ENCODE measurements at places on chromosomes 7 and 10.

- no peak for DNase-seq
These were observed 593.4 kb upstream of the GHITM start for GRCh38 chr10:83545901-83546391.

GRCh38 chr10:51926337-51926736 is 226.9 kb upstream of the CSTF2T start:
- DNase-seq = no peak

DNA sequence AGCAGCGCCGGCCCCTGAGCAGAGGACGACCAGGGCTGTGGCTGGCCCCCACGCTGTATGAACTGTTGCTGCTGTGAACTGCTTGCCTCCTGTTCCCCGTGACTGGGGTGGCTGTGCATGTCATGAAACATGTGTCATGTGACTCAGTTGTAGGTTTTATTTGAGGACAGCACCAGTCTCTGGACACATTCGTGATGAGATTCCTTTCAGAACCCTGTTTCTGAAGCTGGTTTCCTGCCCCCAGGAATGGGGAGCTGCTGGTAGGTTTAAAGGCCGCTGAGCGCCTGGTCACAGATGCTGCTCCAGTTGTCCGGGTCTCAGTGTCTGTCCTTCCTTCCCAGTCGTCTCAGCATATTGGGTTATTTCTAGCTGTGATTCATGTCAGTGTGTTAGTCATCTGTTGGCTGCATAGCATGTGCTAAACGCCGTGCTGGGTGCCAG is 79.1 kb upstream of the PPIF start:
- DNase-seq = no peak

DNA sequence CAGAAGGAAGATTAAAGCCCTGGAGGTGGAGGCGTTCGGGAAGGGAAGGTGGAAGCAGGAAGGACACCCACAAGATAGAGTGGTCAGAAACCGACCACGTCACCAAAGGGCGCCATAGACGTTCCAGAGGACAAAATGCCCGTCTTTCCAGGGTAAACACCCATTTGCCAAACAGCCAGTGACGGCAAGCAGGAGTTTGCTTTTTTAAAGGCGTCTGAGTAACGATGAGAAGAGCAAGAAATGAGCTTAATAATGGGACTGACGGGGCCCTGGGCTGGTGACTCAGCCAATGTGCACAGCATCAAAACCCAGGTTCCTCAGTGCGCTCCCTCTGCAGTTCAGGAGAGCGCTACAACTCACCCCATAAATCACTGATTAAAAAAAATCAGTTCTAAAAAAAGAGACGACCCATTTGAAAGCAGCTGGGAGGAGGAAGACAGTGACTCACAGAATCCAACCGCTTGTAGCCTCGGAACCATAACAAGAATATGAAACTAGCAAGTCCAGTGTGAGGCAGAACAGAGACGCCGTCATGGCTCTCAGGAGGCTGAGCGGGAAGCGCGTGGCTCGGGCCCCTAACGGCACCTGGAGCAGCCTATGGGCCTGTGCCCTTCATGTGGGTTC is 5.9 kb downstream of the DIP2C start:
- no peak for DNase-seq

- no peak for DNase-seq
These were observed 341.3 kb upstream of the SEMA3C start for GRCh38 chr7:81260152-81260551.

DNA sequence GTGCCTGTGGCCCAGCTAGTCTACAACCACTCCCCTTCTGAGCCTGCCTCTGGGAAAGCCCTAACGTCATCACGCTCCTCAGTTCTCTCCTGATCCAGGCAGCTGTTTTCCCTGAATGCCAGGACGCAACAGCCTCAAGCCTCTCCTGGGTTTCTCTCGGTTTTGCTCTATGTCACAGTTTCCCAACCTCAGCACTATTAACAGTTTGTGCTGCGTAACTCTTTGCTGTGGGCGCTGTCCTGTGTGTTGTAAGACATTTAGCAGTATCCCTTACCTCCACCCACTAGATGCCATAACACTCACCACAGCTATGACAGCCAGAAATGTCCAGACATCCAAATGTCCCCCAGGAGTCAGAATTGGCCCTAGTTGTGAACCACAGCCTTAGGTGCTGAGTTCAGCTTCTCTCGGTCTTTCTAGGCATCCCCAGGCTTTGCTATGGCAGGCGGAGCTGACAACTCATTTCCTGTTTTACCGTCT is 226.3 kb upstream of the NPVF start:
- no peak for DNase-seq

GRCh38 chr7:150332852-150333635 is 8.4 kb downstream of the RARRES2 start:
- no peak for DNase-seq

DNA sequence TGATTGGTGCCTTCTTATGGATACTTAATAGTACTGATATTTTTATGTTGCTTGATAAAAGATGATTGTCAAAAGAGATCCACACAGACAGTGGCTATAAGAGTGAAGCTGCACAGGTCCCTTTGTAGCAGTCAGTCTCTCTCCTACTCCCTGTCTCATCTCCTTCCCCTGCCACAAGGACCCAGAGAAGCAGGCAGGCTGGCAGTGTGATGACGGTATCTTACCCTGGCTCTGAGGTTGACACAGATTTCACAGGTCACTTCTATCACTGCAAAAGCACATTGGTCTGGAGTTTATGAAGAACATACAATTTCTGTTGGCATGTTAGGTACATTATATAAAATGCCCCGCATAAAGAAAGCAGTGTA is 64.4 kb upstream of the AHR start:
- no peak for DNase-seq

DNA sequence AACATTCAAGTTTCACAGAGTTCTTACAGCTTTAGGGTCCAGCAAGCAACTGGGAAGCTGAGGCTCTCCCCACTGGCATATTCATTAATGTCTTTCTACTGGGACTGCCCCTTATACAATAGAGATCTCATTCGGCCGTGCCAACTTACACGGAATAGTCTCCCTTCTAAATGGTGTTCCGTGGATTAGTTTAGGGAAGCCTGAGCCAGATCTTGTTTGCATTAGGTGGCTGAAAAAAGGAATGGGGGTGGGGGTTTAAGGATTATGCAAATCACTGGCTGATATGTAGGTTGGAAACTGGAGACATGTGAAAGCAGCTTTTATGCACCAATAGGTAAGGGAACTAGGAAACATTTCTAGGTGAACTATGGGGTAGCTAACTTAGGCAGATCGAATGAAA is 218.3 kb downstream of the TRIL start:
- no peak for DNase-seq

DNA sequence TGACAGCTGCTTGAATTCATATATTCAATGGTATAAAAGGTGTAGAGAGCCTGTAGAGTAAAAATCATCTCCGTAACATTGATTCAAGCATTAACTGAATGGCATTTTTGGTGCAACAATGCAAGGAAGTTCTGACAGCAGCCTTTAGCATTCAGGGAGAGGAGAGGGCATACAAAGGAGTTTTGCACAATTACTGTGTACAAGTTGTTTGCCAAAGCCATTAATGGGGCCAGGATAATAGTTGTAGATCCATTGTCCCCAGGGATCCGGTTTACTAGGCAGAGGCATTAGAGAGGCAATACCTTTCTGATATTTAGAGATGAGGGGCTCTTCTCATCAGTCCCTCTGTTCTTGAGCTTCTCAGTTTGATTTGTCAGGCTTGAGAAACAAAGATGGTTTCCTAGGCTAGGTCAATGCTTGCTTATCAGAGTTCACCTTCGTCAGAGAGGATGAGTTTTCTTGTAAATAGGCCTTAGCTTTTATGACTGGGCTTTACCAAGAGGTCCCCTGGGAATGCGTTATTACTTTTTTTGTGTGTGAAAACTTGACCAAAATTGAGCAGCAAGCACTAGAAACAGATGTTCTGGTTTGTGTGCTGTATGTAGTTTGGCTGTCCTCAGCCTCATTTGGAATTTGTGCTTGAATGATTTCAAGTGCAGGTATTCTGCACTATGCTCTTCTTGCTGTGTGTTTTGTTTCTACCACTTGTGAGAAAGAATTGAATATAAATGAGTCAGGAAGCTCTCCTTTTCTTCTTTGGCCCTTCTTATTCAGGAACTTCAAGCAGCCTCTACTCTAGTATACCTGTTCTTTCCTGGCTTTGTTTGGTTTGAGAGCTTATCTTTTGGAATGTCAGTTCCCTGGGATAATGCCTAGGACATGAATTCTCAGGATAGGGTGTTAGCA is 32.0 kb downstream of the SND1 start:
- peak; percentile 58 for DNase-seq

GRCh38 chr7:55381696-55382095 is 16.6 kb downstream of the LANCL2 start:
- DNase-seq = no peak

- DNase-seq = no peak
These were observed 31.0 kb downstream of the PWWP2B start for GRCh38 chr10:132427939-132428367.

DNA sequence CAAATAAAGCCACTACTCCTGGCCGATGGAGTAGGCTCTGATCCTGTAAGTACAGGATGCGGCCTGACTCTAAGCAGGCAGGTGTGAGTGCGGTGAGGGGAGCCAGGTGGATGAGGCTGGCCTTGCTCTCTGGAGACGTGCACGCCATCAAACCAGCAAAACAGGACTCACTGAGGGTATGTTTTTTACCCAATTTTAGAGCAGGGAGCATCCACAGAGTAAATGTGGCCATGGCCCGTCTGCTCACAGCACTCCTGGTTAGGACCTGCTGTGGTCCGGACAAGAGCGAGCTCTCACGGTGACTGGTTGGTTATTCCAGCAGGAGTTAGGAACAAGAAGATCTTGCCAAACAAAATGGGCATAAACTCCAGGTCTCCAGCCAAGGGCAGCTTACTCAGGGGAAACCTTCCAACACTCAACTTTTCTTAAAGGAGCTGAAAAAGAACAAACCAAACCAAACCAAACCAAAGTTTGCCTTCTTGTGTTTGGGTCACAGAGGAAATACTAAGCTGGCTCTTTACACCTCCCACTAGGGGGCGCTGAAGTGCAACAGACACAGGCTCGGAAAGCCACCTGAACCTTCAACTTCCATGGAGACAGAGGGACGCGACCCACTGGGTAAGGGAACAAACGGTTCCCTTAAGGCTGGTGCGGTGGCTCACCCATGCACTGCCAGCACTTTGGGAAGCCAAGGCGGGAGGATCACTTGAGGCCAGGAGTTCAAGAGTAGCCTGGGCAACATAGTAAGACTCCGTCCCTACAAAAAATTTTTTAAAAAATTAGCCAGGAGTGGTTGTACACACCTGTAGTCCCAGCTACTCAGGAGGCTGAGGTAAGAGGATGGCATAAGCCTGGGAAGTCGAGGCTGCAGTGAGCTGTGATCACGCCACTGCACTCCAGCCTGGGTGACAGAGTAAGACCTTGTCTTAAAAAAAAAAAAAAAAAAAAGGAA is 122.4 kb downstream of the CLEC2L start:
- peak; percentile 93 for DNase-seq

- DNase-seq = no peak
These were observed 98.3 kb upstream of the ZNF438 start for GRCh38 chr10:31129880-31130405.

GRCh38 chr7:1659696-1660095 is 10.4 kb upstream of the ELFN1 start:
- DNase-seq = no peak

- no peak for DNase-seq
These were observed 120.1 kb upstream of the PRR15 start for GRCh38 chr7:29443552-29443951.

DNA sequence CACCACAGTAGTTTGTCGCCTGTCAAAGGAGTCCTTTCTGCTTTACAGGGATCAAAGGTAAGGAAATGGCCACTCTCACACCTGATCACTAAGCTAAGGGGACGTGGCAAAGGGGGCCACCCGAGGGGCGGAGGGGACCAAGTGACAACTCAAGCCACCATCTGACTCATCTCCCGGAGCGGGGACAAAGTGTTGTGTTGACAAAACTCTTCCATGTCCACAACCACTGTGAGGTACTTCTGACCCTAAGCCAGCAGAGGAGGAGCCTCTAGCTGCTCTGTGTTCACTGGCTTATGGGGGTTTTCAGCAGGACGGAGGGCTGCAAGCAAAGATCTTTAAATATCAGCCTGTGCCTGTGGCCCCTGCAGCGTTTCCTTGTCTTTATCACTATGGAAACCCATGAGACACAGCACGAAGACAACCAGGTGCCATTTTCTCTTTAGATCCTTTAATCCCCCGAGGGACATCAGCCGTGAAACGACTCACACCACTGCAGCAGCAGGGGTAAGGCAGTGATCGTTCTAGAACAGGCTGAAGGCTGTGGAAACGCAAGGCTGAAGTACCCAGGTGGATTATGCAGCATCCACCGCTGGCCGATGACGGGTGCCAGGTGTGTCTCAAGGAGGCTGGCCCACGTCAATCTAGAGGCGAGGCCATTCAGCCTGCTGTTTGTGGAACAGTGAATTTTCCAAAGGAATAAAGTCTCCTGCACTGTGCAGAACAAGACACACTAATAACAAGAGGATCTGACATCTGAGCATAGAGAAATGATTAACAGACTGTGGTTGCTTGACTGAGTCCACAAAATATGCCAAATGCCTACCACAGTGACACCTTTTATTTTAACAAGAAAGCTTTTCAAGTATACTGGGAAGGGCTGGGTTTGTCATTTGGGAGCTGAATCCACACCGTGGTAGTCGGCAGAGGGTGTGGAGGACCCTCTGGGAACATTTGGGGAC is 26.6 kb upstream of the DDC start:
- DNase-seq = peak; percentile 31

DNA sequence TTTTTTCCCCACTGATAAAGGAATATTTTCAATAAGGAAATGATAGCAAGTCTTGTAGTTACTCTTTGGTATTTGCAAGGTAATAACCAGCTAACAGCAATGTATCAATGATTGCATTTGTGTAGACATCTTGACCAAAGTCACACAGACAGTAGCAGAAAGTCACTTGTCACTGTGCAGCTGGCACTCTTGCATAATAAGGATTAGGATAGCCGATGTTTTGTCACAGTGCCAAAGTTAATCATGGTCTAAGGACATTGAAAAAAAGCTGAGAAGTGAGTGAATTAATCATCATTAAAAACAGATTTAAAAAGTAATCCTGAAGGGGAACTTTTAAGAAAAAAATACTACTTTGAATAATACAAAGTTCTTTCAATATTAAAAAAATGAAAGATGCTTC is 834.3 kb upstream of the C7orf33 start:
- peak; percentile 30 for DNase-seq

GRCh38 chr7:100745184-100745583 is 11.8 kb downstream of the ZAN start:
- no peak for DNase-seq

GRCh38 chr10:50941629-50942028 is 56.2 kb upstream of the A1CF start:
- no peak for DNase-seq

DNA sequence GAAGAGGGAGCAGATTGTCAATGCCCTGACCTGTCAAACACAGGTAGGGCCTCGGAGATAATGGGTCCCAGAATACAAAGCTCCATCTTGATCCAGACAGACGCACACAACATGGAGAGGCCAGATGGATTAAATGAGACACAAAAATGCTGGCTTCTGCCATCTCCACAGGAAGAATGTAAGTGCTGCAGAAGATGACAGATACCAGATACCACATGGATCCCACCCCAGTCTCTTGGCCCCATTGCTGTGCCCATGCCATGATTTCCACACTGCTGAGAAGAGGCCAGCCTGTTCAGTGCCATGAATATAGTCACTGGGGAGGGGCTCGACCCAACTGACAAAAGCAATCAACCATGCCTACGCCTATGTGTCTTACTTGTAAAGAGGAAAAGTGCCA is 487.9 kb downstream of the PARD3 start:
- peak; percentile 19 for DNase-seq
